Stimulated activated CD8-positive, alpha-beta memory T cell treated with anti-CD3 and anti-CD28 coated beads, Interleukin-12 subunit alpha, Interleukin-12 subunit beta, amount 100 ng/mL, for 1 hour (primary cell): ENCODE measurements at places on chromosomes 12 and 14.

- no peak for DNase-seq
Measured at GRCh38 chr12:75560167-75560566, 48.8 kb upstream of the KRR1 start.

GRCh38 chr14:101973356-101973755 is 9.0 kb downstream of the DYNC1H1 start:
- DNase-seq = no peak

DNA sequence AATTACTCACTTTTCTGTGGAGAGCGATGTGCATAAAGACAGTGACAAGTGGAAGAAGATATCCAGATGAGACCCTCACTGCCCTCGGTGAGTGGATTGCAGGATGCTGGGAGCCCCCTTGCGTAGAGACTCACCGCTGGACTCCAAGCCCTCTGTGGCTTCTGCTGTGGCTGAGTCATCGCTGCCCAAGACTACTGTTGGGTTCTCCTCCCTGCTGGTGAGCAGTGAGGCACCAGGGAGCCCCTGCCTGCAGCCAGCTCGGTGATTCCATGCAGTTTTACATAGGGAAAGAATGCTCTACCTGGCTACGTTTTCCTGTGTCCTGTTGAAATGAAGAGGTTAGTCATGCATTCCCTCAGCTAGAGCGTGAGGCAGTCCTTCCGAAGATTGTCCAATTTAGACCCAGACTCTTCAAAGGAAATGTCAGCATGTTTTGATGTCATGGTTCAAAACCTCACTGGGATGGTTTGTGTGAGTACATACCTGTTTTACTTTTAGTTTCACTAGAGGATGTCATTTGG is 28.2 kb downstream of the TRAF3 start:
- DNase-seq = peak; percentile 19

- no peak for DNase-seq
Measured at GRCh38 chr12:6088921-6089747, 35.3 kb downstream of the VWF start.

DNA sequence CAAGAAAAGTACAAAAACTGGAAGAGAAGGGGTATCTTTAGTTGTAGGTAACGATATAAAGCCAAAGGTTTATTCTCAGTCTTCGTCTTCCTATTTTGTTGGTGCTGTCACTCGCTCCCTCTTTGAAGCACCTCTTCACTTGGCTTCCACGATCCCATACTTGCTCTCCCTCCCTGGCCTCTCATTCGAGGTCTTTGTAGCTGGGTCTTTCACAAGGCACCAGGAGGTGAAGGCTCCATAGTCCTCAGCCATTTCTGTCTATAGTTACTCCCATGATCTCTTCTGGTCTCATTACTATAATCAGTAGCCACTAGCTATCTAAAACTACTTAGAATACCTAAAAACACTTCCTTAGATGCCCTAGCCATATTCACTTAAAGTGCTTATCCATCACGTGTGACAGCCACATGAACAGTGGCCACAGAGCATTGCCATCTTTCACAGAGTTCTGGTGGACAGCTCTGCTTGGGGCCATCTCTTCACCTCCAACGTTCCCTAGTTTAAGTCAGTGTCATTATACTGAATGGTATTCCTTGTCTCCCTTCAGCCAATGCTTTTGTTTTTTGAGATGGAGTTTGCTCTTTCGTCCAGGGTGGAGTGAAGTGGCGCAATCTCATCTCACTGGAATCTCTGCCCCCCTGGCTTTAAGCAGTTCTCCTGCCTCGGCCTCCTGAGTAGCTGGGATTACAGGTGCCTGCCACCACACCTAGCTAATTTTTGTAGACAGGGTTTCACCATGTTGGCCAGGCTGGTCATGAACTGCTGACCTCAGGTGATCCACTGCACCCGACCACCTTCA is 57.1 kb downstream of the ATP2A2 start:
- DNase-seq = no peak

DNA sequence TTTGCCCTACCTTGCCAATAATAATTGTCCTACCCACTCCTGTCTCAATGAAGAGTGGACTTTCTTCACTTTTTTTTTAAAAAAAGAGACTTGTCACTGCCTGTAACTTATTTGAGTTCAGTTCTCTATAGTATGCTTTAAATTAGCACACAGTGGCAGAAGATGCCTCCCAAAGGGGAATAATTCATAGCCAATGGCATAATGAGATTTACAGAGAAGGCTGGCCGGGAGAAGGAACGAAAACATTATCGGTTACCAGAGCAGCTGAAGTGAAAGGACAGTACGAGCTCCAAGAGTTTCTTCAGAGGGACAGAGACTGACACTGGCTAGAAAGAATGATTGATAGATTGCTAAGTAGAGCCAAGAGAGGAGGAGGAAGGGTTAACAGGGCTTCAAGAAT is 356.3 kb downstream of the EMP1 start:
- DNase-seq = no peak

- no peak for DNase-seq
Measured at GRCh38 chr14:95432144-95433093, 84.0 kb downstream of the SYNE3 start.

GRCh38 chr14:100623961-100624360 is 36.7 kb upstream of the BEGAIN start:
- no peak for DNase-seq

- no peak for DNase-seq
Measured at GRCh38 chr12:49552014-49552413, 13.2 kb downstream of the KCNH3 start.

DNA sequence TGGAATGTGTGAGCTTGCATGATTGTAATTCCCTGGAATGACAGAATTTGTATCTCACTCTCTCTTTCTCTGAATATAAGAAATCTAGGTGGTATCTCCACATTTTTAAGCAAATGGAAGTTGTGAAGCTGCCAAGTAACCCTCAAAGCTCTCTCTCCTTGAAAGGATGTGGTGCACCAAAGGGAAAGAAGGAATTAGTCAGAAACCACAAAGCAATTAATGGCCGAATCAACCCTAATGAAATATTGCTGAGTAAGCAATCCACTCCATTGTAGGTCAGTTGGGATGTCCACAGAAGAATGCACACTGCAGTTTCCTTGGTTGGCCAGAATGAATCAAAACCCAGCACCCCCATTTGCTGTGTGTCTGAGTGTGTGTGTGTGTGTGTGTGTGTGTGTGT is 153.5 kb downstream of the KCNA5 start:
- no peak for DNase-seq

- no peak for DNase-seq
Measured at GRCh38 chr14:30034152-30034551, 106.5 kb upstream of the PRKD1 start.

DNA sequence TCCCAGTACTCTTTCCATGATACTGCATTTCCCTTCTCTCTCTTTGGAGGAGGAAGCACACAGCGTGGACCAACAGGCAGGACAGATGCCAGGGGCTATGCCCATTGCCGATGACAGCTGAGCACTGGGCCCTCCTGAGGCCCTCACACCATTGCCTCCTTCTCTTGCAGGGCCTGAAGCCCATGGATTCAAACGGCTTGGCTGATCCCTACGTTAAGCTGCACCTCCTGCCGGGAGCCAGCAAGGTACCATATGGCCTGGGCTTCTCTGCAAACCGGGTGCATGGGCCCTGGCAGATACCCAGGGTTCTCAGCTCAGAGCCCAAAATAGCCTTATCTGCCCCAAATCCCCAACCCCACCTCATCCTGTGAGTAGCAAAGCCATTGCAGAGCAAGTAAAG is 25.2 kb upstream of the OAS1 start:
- no peak for DNase-seq

- DNase-seq = no peak
Measured at GRCh38 chr12:57162553-57163125, 15.2 kb upstream of the LRP1-AS start.

GRCh38 chr12:125871811-125872594 is 806.8 kb downstream of the AACS start:
- no peak for DNase-seq

DNA sequence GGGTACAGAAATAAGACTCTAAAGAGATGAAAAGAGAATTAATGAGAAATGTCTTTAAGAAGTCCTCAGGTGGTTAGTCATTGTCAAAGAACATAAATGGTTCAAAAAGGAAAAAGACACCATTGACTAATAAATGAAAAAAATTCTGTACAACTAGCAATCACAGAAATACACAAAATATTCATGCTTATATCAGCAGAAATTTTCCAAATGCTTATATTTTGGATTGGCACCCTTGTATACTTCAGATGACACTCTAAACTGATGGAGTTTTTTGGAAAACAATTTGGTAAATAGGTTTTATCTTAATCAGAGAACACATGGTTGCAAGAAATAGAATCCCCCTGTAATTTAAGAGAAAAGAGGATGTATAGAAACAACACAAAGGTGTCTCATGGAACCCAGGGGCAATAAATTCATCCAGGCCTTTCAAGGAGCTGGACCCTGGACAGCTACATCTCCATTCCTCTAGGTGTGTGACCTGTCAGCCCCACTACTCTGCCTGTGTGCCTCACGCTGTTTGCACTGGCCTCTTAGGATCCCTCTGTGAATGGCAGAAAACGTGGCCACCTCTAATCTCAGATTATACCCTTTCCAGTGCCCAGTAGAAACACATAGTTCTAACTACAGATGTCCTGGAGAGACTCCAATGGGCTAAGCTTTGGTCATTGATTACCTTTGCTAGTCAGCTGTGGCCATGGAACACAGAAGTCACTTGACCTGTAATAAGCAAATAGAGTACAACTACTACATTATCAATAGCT is 110.2 kb downstream of the FGD4 start:
- no peak for DNase-seq

GRCh38 chr12:39375206-39375808 is 67.6 kb downstream of the KIF21A start:
- no peak for DNase-seq

GRCh38 chr14:79920180-79920692 is 291.1 kb downstream of the DIO2 start:
- no peak for DNase-seq

GRCh38 chr12:131921866-131922769 is 7.0 kb upstream of the PUS1 start:
- DNase-seq = no peak

DNA sequence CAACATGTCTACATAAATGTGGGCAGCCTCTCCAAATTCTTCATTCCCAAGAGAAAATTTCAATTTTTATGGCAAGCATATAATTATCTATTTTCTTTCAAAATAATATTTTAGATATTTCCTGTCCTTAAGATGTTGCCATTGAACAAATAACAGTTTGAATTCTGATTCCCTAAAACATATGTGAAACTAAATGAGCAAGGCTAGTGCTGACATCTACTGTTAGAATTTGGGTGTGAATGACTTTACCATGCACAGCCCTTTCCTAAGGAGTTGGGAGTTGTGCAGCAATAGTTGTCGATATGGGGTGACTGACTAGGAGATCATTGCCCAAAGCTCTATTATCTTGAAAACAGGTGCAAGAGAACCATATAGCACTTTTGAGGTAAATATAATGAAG is 108.2 kb upstream of the SLC38A4 start:
- DNase-seq = no peak

GRCh38 chr14:104049576-104050240 is 35.8 kb upstream of the ASPG start:
- no peak for DNase-seq

DNA sequence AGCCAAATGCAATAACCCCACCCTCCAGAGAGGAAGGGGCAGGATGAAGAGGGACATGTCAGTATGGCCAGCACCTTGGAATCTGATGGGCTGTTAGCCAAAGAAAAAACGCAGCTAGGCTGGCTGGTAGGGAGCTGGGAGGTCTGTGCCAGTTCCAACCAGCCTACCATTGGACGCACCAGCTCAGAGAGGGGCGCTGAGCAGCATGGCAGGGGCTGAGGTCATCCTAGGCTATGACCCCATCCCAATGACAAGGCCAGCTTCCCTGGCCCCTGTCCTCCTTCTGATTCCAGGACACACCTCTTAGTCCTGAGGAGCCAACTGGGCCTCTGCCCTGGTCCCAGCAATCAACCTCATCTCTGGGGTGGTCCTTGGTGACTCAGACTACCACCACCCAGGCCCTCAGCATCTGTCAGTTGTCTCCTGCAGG is 12.2 kb downstream of the ACTN1 start:
- DNase-seq = no peak

DNA sequence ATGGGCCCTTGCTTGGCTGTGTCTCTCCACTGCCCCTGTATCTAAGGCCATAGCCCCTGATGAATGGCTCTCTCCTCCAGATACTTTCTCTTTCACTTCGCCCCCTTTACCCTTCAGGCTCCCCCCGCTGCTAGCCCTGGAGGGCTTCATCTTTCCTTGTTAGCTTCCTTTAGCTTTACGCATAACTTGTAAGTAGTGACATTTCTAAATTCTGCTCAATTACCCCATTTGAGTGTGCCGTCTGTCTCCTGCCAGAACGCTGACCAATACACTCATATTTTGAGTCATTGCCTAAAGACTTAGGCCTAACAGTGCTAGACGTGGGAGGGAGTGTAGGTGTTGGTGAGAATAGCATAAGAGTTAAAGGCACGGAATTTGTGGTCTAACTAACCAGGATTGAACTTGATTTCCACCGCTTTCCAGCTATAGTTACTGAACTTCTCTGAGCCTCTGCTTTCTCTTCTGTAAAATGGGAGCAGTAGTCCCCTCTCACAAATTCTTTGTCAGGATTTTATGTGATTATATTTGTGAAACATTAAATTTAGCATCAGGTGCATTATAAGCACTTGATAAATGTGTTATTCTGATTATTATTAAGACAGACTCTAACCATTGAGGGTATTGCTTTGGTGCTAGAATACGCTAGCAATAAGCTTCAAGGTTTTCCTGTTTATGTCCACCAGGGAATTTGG is 129.3 kb downstream of the ZFP36L1 start:
- no peak for DNase-seq

- DNase-seq = no peak
Measured at GRCh38 chr12:26895672-26896071, 42.1 kb downstream of the INTS13 start.

GRCh38 chr14:20195911-20196310 is 5.2 kb downstream of the OR11G2 start:
- DNase-seq = no peak

GRCh38 chr12:42686514-42687172 is 97.1 kb upstream of the PRICKLE1 start:
- DNase-seq = no peak

DNA sequence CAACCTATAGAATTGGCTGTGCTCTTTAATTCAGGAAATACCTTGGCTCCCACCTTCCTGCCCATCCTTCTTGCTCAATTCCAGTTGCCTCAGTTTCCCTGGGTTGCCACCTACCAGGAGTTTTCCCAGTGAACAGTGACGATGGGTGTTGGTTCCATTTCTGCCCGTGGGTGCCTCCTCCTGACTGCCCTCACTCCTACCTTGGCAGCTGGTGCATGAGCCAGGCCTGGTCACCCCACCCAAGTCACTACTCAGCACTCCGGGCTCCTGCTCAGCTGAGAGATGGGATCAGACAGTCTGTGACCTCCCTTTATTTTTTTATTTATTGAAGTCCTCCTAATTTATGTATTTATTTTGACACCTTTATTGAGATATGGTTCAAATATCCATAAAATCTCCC is 31.0 kb upstream of the PTGR2 start:
- no peak for DNase-seq

GRCh38 chr14:98242903-98243302 is 1029.1 kb downstream of the BCL11B start:
- no peak for DNase-seq

- DNase-seq = no peak
Measured at GRCh38 chr12:121970581-121971300, 50.9 kb upstream of the BCL7A start.
